Urinary bladder (tissue), 4 donors: ENCODE measurements at places on chromosomes 6 and 20. TPM values are rescaled to one million over a fixed set of nuclear protein-coding genes. Genes with fewer than 3 reads are reported as not detected.

GRCh38 chr6:36392621-36393020, 5.2 kb upstream of the ETV7 start:
- no peak for DNase-seq

- DNase-seq, result no peak
Measured at GRCh38 chr20:56778765-56779195, 149.7 kb downstream of the TFAP2C start.

GRCh38 chr6:3311826-3312225, 53.1 kb downstream of the PSMG4 start:
- no peak for DNase-seq

- peak; percentile 33 for DNase-seq
Measured at GRCh38 chr6:24581084-24581669, 64.8 kb downstream of the KIAA0319 start.

- DNase-seq, result no peak
Measured at GRCh38 chr6:24888715-24889370, 46.9 kb downstream of the RIPOR2 start.

DNA sequence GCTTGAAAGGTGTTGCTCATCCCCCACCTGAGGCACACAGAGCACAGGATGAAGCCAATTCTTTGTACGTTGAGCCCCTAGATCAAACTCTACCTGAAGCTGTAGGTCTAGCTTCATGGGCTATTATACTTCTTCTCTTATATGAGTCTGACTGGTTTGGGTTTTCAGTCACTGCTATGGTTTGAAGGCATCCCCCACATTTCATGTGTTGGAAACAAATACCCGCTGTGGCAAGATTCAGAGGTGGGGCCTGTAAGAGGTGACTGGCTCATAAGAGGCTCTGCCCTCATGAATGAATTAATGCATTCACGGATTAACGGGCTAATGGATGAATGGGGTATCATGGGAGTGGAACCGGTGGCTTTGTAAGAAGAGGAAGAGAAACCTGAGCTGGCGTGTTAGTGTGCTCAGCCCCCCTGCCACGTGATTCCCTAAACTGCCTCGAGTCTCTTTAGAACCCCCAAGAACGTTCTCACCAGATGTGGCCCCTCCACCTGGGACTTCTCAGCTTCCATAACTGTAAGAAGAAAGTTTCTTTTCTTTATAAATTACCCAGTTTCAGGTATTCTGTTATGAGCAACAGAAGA, 39.2 kb downstream of the PREX1 start:
- no peak for DNase-seq

DNA sequence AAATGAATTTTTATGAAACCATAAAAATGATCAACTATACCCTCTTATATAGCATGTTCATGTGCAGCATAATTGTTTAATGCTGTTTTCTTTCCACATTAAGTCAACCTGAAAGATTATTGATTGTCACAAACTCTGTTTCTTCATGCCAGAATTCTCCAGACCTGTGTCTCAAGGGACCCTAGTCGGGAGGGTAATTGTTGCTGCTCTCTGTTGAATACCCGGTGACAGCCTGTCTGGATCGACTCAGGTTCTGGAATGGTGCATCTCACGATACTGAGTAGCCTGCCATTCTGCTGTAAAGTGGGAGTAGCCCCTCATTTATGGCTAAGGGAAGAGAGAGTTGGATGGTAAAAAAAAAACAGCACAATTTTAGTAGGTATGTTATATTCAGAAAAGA, 449.9 kb upstream of the SOX4 start:
- DNase-seq, result no peak

DNA sequence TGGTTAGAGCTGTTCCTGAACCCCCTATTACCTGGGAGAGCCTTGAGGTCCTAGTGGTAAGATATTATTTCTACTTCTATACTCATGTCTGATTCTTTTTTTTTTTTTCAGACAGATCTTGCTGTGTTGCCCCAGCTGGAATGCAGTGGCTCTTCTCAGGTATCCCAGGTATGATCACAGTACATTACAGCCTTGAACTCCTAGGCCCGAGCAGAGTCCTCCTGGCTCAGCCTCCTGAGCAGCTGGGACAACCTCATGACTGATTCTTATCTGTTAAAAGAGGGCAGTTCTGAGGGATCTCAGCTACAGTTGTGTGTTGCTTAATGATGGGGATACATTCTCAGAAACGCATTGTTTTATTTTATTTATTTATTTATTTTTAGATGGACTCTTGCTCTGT, 30.2 kb downstream of the BAK1 start:
- no peak for DNase-seq

DNA sequence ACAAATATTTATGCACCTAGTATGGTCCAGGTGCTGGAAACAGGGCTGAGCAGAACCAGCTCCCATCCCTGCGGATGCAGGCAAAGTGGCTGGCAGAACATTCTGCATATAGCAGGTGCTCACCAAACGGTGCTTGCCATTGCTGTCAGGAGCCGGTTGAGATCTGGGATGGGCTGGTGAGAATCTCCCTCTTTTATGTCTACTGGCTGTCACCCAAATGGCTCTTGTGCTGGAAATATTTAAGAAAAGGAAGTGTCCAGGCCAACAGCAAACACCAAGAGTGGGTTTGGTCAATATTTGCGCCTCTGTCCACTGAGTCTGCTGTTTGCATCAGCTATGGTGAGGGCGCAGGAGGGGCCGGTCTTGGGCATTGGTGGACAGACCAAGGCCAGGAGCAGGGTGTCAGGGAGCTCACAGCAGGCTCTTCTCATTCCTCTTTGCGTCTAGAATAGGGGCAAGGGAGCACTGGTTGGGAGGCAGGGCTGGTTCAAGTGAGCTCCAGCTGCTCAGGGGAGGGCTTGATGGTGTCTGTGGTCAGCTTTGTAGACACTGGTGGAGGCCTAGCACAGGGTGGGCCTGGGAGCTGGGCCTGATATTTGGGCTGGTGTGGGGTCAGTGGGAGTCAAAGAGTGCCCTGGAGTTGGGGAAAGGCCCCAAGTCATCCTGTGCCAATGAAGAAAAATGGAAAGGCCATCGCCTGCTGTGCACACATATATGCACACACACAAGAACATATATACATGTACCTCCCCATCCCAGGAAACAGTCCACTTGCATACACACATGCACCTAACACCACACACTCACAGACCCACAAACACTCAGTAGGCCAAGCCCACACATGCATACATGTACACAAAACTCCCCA, 1.4 kb upstream of the BPIFB2 start:
- no peak for DNase-seq

DNA sequence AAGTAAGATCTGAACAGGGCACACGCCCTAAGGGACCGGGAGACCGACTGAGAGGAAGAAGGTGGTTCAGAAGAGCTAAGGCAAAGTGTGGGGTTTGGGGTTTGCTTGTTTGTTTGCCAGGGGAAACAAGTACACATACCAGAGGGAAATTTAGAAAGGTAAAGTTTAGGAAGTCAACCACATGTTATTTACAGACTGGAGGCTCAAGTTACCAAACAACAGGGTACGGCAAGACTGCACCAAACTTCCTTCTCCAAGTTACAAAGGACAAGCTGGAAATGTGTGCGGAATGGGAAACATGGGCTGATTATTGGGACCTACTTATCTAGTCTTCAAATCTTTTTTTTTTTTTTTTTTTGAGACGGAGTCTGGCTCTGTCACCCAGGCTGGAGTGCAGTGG, 11.2 kb downstream of the PREP start:
- DNase-seq, result no peak

DNA sequence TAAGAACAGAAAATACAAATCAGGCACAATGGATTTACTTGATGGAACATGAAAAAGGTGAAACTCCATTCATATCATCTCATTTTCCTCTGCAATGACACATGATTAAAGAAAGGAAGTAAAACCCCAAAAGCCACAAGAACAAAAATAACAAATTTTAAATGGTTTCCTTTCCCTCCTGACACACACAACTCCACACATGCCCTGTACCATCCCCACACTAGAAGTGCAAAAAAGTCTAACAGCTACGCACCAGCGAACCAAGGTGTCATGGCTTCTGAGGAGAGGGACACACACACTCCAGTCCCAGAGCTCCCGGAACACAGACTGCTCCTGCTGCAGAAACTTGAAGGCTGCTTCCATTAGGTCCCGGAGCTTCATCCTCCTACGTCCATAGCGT, 25.3 kb downstream of the MDN1 start:
- no peak for DNase-seq

GRCh38 chr20:23340524-23340923, 10.1 kb upstream of the NXT1 start:
- no peak for DNase-seq

DNA sequence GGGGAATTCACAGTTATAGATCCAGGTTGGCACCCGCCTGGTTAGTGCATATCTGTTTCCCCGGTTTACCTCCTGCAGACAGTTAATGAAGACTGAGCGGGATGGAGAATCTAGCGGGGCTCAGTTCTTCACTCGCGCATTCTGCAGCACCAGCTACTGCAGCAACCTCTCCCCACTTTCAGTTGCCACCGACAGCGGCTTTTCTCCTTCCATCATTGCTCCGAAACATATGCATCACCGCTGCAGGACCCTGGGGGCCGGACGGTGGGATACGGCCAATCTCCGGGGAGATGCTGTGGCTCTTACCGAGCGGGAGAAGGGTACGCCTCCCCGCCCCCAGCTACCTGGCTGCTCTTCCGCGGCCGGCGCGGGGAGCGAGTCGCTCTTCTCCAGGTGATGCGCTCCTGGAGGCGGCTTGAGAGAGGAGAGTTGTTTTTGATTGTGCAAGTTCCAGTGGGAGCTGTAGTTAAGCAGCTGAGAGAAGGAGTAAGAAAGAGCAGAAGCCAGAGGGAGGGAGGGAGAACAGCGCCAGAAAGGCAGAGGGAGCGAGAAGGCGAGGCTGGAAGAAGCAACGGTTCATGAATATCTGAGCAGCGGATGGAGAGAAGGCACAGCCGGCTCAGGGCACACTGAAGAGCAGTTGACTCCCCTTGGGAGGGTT, at the start of gene SGK1:
Gene SGK1 (minus strand): TSS at position 642 of the 661 bp plus-strand sequence. CDS start 652 bp downstream, outside the sequence.
- no peak for DNase-seq

- no peak for DNase-seq
Measured at GRCh38 chr20:60203451-60203850, 245.2 kb downstream of the CDH26 start.

DNA sequence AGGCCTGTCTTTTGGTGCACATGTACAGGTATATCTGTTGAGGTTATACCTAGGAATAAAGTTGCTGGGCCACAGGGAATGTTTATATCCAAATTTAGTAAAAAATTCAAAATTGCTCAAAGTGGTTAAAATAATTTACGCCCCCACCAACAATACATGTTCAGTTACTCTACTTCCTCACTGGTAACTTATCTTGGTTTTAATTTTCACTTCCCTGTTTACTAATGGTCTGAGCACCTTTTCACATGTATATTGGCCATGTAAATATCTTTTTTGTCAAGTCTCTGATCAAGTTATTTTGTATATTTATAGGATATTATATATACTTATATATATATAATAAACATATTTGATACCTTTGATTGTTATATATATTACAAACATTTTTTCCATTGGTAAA, 9.7 kb downstream of the PDE7B start:
- DNase-seq, result no peak

Gene FAM184A
- total RNA-seq, result 12.1 TPM

Gene OTOR
- 0.16 TPM for total RNA-seq
